Bronchus fibroblast of lung (primary cell): ENCODE measurements at places on chromosomes 13 and 19. TPM values are rescaled to one million over a fixed set of nuclear protein-coding genes. Genes with fewer than 3 reads are reported as not detected.

KCNN4 gene
- 0.17 and 0.74 TPM in 2 replicates for total RNA-seq

ZNF224 gene
- total RNA-seq = 3.4 and 8.2 TPM in 2 replicates

TUBA3C gene
- not detected in 2 replicates for total RNA-seq

NAPSA gene
- 0.45 TPM in 1 of 2 replicates, not detected in the other for total RNA-seq

LRRC8E gene
- total RNA-seq = 3.7 and 5.9 TPM in 2 replicates

ZNF616 gene
- total RNA-seq = 5.6 and 6.1 TPM in 2 replicates

LAIR1 gene
- not detected in 2 replicates for total RNA-seq

OR7C1 gene
- not detected in 2 replicates for total RNA-seq
